ENCODE measurements at places on chromosomes 6 and 20.

- DNase-seq, result no peak
Measured at GRCh38 chr20:59774921-59775686, 158.3 kb downstream of the SYCP2 start.

GRCh38 chr6:2821554-2821953 is 20.1 kb downstream of the SERPINB1 start:
- DNase-seq, result no peak

DNA sequence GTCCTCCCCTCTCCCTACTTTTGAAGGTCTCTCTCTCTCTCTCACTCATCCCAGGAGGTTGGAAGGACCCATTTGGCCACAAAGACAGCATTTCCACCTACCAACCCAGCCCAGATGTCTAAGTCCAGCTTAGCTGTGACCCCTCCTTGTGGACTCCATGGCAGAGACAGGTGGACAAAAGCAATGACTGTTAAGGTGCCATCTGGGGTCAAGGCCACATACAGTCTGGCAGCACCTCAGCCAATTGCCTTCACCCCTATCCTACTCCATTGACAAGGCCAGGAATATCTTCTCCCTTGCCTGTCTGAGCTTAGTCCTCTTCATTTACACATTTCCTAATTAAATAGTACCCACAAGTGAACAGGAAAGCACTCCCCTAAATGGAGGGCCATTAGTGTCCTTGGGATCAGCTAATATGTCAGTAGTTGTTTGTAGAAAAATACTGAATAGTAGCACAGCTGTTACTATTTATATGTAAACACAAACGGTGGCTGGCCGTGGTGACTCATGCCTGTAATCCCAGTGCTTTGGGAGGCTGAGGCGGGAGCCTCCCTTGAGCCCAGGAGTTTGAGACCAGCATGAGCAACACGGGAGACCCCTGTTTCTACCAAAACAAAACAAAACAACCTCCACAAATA is 28.8 kb downstream of the GCM1 start:
- no peak for DNase-seq

- no peak for DNase-seq
Measured at GRCh38 chr6:137102851-137103492, 58.2 kb upstream of the IL20RA start.

- DNase-seq, result no peak
Measured at GRCh38 chr6:143505537-143505936, 6.0 kb downstream of the FUCA2 start.

GRCh38 chr6:132304891-132305305 is 96.4 kb downstream of the MOXD1 start:
- DNase-seq, result no peak

DNA sequence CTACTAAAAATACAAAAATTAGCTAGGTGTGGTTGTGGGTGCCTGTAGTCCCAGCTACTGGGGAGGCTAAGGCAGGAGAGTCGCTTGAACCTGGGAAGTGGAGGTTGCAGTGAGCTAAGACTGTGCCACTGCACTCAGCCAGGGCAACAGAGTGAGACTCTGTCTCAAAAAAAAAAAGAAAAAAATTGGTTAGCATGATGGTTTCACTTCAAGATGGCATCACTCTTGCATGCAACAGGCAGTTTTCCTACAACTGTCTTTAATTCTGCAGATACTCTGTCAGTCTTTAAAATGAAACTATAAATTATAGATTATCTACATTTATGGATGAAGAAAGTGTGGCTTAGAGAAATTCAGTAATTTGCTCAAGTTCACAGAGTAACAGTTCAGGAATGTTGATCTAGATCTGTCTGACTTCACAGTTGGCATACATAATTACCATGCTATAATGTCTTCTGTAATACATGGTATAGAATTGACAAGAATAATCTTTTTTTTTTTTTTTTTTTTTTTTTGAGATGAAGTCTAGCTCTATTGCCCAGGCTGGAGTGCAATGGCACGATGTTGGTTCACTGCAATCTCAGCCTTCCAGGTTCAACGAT is 27.0 kb downstream of the ITCH start:
- DNase-seq, result no peak

GRCh38 chr6:56448046-56448445 is 194.6 kb downstream of the DST start:
- no peak for DNase-seq

DNA sequence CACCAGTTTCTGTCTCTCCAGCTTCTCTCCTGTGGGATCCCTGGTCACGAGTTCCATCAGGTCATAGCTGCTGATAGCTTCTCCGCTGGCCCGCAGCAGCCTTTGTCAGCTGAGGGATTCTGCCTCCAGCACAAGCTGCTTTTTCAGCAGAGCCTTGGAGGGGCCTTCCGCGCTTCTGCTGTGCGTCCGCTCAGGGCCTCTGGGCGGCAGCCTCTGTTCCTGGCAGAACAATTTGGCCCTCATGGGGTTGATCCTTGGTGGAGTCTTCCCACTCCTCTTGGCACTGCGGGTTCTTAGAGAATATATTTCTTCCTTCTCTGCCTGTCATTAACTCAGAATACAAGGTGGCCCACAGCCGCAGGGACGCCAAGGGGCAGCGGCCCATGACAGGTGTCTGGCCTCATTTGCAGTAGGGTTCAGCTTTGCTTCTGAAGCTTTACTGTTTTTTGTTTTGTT is 158.8 kb downstream of the DTNBP1 start:
- no peak for DNase-seq

GRCh38 chr6:163711615-163712565 is 297.4 kb downstream of the QKI start:
- no peak for DNase-seq

GRCh38 chr6:137265561-137266308 is 46.5 kb upstream of the IFNGR1 start:
- no peak for DNase-seq

DNA sequence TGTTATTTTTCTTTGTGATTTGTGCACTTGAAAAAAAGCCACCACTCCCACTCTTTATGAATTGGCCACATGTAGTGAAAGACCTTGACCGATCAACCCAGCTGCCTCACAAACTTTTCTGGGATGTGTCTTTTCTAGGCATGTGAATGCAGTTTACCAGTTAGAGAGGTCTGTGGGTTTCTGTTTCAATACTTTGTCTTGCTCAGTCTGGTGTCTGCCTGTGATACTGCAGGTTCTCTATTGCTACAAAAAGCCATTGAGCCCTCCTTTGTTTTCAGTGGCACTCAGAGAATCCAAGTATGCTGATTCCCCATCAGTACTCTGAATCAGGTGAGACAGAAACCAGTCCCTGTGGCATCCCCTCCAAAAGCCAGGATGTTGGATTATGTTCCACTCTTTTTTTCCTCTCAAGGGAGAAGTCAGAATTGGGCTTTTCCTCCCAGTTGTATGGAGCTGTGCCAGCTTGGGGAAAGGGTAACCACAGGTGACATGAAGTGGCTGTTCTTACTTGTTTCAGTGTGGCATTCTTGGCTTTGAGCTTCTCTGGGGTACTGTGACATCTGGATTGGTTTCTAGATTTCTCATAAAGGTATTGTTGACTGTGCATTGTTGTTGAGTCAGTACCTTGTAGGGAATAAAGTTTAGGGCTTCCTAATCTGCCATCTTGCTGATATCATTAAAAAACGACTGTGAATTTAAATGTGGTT is 26.3 kb upstream of the ZFP64 start:
- DNase-seq, result no peak

- DNase-seq, result no peak
Measured at GRCh38 chr20:45924391-45925261, 9.9 kb upstream of the PCIF1 start.

DNA sequence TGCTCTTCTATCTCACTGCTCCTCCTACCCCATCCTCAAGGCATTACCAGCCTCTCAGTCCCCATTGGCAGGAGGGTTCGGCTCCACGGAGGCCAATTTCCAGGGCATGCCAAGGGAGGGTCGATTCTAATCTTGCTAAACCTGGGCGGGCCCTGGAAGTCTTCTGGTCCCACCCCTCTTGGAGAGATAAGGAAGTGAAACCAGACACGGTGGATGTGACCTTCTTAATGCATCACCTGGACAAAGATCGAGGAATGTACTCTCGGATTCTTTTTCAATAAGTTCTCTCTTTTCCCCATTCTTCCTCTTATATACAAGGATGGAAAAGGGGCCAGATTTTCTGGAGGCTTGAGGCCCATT is 112.2 kb upstream of the ARMC2 start:
- no peak for DNase-seq

- DNase-seq, result no peak
Measured at GRCh38 chr20:51097351-51098120, 74.6 kb upstream of the KCNG1 start.

DNA sequence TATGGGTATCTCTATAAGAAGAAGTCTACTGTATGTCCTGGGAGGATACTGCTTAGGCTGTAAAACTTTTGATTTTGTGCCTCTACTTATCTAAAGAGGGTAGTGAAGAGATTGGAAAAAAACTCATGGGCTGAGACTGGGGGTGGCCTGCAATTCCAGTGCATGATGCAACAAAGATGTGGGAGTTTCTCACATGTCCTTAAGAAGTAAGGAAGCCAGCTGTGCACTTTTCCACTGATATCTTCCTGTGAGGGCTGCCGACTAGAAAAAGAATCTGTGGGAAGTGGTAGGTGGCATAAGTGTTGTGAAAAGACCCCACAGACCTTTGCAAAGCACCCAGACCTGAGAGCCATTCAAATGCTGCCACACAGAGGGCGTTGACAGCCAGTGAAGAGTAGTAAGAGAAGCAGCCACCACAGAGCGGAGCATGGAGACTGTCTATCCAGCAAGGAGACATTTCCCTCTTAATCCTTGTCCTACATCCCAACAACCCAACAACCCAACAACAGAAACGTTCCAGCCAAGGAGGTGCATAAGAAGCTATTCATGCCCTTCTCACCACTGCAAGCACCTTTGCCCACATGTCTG is 65.1 kb downstream of the PFDN4 start:
- DNase-seq, result no peak

- DNase-seq, result no peak
Measured at GRCh38 chr6:162854734-162855191, 127.0 kb downstream of the PACRG start.
